Activated T-helper 2 cell treated with anti-CD3 and anti-CD28 coated beads, Interferon-gamma antibody, Interleukin-2, Interleukin-4, amounts not matched to agents 10 μg/mL and 5 μg/mL and 100 μg/mL, durations not matched to agents 14 hours and 24 hours and 36 hours (primary cell): ENCODE measurements at places on chromosomes 11 and 22.

GRCh38 chr11:44811841-44812448 lies 85.2 kb downstream of the TSPAN18 start:
- DNase-seq: no peak

DNA sequence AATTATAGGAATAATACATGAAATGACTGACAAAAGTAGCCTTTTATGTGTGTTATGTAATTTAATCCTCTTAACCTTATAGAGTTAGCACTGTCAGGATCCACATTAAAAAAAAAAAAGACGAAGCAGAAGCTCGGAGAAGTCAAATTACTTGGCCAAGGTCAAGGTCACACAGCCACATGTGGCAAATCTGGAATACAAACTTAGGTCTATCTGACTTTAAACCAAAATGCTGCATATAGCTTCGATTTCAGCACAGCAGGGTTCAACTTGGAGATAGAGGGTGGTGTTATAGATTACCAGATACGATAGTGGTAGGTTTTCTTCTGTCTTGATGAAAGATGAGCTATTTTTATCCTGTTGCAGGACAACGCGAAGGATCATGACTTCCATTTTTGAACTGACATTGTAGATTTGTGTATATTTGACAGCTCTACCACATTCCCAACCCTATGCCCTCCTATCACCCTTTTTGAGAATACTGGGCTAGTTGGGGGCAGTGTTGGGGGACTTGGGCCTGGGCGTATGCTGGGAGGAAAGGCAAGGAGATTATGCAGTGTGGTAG lies 11.6 kb upstream of the EHF start:
- no peak for DNase-seq

- DNase-seq: no peak
These were observed 88.6 kb downstream of the PLEKHA7 start for GRCh38 chr11:16925561-16926065.

DNA sequence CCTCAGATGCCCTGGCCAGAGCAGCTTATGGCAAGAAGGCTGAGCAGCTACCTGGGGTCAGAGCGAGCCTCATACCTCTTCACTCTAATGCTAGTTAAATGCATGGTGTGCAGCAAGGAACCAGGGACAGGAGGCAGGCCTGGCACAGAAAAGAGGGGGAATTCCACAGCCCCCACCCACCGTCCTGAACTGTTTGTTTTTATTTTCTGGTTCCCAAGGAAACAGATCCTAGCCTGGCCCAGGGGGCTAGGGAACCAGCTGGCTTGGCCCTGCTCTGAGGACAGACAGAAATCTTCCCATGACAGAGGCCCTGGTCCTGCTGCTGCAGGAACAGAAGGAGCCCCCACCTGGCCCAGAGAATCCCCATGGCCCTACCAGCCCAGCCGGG lies 40.4 kb downstream of the SLCO2B1 start:
- DNase-seq: no peak

- DNase-seq: no peak
These were observed 87.1 kb upstream of the YWHAH start for GRCh38 chr22:31857247-31857646.

GRCh38 chr11:72947229-72947628 lies 133.0 kb downstream of the ATG16L2 start:
- no peak for DNase-seq

GRCh38 chr11:61082062-61082870 lies 20.0 kb upstream of the CD5 start:
- no peak for DNase-seq

- no peak for DNase-seq
These were observed 687.8 kb downstream of the KCNA4 start for GRCh38 chr11:29328961-29329441.
